IPS DF 6.9 (cell line): ENCODE measurements at places on chromosomes 1 and 21.

DNA sequence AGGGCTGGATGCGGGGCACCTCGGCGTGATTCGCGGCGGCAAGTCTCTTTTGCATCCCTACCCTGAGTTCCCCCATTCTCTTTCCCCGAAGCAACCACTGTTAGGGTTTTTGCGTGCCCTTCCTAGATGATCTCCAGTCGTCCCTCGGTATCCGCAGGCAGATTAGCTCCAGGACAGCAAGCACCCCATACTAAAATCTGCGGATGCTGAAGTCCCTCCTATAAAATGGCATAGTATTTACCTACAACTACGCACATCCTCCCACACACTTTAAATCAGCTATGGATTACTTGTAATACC is 22.8 kb upstream of the CFAP126 start:
- no peak for DNase-seq

DNA sequence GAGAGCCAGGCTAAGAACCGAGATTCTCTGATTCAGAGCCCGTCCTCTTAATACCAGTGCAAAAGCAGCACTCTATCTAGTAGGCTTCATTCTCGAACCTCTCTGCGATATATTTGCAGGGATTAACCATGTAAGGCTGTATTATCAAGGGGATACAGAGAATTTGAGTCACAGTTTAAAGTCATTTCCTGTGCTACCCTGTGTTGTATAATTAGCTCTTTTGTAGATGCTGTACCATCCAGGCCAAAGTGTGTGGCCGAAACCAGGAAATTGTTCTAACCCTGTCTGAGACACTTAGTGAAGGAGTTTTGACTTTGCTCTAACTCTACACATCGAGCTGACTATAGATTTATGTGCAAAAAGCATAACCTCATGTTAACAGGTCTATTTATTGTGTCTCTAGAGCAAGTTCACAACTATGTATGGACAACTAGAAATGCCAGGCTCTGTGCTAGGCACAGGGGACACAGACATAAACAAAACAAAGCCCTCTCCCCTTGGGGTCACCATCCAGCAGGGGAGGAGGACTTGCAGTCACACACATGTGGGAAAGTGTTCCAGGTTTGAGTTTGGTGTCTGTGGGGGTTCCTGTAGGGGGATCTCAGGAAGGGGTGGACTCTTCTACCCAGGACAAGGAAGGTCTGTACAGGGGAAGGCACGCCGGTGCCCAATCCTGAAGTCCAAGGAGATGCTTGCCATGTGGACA is 182.2 kb downstream of the DHRS3 start:
- no peak for DNase-seq

GRCh38 chr1:72516264-72516663 is 233.9 kb upstream of the NEGR1 start:
- no peak for DNase-seq

GRCh38 chr1:47901001-47901575 is 96.1 kb downstream of the TRABD2B start:
- DNase-seq = no peak

DNA sequence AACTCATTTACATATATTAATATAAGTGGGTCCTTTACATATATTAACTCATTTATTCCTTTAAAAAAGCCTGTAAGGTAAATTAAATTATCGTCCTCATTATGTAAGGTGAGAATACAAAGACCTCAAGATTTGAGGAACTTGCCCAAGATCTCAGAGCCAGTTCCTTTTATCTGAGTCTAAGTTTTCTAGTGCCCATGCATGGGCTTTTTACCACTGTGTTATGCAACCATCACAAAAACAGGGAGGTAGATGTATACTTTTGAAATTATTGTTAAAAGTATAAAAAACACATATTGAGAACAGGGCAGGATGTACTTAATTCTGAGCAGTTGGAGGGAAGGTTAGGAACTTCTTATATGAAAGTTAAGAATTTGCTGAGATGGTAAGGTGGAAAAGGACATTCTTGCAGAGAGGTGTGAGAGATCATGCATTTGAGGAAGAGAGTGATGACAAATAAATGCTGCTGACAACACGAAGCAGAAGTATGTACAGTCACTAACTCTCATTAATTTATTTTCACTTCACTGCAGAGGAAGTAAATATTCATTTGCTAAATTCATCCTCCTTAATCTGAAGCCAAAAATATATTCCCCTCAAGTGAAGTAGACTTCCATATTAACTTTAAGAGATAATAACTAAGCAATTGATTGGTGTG is 28.9 kb upstream of the LYPLAL1 start:
- DNase-seq = no peak

DNA sequence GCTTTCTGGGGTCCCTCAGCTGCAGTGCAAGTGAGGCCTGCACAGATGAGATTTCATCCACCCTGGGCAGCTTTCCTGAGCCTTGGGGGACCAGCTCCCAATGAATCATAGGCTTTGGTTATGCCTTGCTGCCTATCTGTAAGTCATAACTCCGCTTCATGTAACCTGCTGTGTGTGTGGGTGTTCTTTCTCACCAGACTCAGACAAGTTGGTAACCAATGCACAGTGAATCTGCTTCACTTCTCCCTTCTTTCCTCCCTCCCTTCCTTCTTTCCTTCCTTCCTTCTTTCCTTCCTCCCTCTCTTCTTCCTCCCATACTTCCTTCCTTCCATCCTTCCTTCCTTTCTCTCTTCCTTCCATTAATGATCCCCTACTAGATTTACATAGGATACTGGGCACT is 34.4 kb upstream of the PSMB2 start:
- no peak for DNase-seq

GRCh38 chr1:16922885-16923431 is 1.2 kb downstream of the CROCC start:
- DNase-seq = no peak

DNA sequence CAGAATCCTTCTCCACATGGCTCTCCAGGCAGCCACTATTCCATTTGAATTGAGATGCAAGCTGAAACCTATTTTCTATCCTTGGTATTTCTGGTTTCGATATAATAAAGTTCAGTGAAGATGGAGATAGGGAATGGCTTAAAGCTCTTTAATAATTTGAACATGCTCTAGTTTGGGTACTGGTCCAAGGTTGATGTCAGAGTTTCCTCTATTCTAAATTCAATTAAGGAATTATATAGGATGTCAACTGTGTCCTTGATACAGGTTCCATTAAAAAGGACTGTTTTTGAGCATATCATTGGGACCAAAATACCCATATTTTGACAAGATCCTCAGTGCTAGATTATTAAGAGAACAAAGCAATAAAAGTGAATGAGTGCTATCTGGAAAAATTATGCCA is 245.3 kb downstream of the SPATA17 start:
- DNase-seq = no peak

GRCh38 chr1:69919129-69919921 is 286.1 kb downstream of the LRRC40 start:
- DNase-seq = no peak

GRCh38 chr1:169601096-169601881 is 15.0 kb upstream of the F5 start:
- no peak for DNase-seq

DNA sequence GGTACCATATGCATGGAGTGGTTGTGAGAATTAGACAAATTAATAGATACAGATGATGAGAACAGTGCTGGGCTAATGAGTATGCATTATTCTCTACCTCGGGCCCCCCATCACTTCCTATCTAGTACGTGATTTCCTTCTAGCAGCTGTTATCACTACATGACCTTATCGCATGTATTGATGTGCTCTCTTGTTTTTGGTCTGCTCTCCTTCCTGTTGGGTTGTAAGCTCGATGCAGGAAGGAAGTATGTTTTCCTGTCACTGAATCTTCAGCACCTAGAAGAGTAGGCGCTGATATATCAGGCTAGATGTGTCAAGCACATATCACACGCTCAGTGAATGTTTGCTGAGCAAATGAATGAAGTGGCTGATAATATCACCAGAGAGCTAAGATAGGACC is 43.9 kb upstream of the IFNAR2 start:
- no peak for DNase-seq

DNA sequence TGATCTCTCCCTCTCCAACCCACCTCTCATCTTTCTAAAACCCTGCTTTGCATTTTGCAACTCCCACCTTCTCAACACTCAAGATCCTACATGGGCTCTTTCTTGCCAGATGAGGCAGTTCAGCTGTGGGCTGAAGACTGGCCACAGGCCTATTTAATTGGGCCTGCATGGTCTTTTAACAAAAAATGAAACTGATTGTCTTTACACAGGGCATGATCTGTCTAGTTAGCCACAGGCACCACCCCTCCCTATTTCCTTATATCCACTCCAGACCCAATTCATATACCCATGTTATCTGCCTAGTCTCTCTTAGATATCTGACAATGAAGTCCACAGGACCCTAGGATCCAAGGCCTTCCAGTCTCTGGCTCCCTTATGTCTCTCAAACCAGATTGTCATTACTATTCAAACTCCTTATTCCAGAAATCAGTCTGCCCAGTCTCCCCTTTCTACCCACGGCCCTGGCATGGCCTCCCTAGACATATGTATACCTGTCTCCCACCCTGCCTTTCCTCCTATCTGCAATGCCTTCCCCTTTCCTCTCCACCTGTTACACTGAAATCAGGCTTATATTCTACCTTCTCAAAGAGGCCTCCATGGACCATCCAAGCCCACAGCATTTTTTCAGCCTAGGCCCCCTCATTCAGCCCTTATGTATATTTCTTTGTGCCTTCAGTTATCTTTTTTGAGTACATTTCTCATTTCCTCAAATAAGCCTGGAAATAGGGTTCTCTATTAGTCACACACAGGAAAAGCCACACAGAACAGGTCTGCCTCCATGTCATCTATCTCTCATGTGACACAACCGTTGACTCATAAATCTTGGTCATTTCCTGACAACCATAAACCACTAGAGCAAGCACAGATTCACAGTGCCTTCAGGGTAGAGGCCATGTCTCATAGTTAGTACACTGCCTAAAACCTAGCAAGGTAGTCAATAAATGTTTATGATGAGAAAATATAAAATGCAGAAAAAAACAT is 39.0 kb downstream of the LPAR3 start:
- DNase-seq = no peak

- DNase-seq = no peak
Observed at GRCh38 chr1:95046359-95046758, 26.4 kb downstream of the ALG14 start.

DNA sequence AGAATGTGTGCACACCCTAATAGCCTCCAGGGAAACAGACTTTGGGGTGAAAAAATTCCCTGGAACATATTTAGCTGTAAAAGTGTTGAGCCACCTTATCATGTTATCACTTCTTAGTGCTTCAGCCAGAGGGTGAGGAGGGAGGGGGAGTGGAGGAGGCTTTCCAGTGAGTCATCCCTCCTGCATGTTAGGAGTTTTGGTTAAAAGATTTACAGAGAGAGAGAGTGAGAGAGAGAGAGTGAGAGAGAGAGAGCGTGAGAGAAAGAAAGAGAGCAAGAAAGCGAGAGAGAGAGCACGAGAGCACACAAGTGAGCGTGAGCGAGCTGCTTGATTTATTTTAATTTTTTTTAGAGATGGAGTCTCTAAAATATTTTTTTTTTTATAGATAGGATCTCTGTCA is 13.5 kb upstream of the CACNA1E start:
- no peak for DNase-seq

DNA sequence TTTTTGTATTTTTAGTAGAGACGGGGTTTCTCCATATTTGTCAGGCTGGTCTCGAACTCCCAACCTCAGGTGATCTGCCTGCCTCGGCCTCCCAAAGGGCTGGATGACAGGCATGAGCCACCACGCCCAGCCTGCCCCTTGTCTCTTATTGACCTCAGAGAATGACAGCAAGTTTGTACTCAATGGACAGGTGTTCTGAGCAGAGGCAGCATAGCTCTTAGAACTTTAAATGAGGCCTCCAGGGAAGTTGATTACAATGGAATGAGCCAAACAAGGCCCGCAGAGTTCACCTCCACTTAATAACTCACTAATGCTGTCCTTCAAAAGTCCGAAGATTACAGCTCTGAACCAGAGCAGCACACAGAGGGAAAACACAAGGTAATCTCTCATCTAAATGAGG is 10.9 kb downstream of the TMPRSS2 start:
- DNase-seq = no peak

GRCh38 chr1:181038399-181038873 is 4.7 kb downstream of the MR1 start:
- peak; percentile 78 for DNase-seq

DNA sequence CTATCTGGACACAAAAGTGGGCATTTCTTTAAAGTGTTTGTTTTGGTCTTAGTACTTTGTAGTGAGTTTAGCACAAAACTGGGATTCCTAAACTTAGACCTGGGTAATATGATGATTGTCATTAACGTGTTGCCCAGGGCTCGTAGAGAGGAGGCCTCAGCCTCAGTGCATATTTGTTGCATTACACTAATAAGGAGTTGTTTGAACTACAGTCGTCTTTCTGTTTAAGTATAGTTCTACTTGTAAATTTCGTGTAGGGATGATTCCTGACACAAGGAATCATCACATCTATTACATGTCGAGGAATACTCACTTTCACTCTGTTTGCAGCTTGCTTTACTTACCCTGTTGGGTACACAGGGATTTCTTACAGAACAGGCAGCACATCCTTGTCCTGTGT is 85.0 kb downstream of the PRDM2 start:
- no peak for DNase-seq

- no peak for DNase-seq
Observed at GRCh38 chr1:248852481-248853405, 6.1 kb downstream of the ZNF692 start.

DNA sequence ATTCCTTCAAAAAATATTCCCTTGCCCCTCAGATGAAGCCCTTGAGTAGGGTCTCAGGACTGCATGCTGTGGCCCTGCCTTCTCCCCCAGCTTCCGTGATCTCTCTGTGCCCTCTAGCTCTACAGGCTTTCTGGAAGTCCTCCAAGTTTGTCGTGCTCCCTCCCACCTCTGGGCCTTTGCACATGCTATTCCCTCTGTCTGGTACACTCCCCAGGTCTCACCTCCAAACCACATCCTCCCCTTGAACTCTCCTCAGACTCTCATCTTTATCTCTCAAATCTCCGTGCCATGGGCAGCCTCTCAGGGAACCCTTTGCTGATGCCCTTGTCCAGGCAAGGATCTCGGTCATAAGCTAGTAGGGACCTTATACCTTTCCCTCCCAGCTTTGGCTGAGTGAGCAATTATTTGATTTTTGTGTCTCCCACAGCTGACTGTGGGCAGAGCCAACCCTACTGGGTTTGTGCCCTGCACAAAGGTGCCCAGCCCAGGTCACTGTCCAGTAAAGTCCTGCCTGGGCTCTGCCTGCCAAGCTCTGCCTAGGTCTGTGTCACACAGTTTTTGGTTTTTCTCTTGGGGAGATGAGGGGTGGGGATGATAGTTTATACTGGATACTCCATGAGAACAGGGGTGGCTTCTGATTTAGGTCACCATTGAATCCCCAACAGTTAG is 188.1 kb downstream of the ZNF281 start:
- DNase-seq = no peak

DNA sequence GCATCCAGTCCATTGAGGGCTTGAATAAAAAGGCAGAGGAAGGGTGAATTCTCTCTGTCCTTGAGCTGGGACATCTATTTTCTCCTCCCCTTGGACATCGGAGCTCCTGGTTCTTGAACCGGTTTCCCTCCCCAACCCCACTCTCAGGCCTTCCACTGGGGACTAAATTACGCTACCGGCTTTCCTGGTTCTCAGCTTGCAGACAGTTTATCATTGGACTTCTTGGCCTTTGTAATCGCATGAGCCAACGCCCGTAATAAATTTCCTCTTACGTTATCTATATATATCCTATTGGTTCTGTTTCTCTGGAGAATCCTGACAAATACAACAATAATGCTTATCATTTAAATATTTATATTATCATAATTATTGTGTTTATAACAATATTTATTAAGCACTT is 20.4 kb upstream of the COL9A2 start:
- DNase-seq = no peak

- DNase-seq = no peak
Observed at GRCh38 chr1:181317261-181317930, 165.9 kb upstream of the CACNA1E start.
